ENCODE measurements at places on chromosomes 2 and 18.

DNA sequence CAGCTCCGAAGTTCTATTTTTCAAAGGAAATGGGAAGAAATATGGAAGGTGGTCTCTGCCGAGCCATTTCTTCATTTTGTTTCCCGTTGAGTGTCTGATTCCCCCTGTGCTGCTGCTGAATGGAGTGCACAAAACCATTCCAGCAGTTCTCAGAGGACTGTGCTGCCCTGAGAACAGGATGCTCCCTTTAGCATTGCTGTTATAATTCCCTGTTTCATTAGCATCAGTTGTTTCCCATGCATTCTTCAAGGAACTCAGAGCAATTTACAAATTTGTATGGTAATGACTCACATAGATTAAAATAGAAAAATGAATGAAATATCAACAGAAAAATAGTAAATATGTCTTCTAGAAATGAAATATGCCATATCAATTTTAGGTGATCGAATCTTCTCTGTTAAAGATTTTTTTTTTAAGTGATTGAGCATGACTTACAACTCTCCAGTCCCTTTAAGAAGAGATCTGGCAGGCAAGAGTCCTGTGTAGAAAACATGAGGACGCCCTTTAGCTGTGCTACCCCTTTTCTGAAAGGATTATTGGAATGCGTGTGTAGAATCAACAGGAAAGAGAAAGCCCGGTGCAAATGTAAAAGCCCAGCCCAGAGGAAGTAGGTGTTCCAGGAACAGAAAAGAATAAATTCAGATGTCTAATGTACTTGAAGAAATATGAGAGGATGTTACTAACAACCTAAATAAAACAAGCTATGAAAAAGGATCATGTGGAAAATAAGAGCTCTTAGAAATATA lies 118.5 kb downstream of the ATP9B start:
- no peak for DNase-seq

DNA sequence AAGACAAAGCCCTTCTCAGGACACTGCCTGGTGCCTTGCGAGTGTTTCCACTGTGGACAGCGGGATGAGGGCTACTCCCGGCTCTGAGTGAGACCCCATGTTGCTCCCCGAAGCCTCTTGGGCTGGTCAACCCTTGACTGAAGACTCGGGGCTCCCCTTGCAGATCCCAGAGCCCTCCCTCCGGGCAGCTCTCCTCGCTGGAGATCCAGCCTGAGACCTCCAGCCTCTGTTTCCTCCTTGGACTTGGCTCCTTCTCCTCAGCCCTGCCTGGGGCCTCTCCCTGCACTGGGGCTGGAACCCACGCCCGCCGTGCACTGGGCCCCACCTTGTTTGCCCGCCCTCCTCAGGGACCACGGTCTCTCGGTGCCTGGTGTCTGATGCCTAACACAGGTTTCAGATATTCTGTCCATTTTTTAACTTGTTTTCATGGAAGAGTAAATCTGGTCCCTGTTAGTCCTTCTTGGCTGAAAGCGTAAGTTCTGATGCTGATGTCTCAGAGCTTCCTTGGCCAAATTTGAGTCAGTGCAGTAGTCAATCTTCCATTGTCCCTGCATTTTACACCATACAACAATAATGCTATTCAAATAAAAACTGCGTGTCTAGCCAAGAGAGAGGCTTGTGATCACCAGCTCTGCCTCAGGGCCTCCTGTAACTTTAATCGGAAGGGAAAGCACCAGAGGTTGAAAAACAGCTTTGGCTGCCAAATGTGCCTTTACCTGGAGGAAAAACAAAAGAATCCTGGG lies 139.3 kb upstream of the CTDP1 start:
- no peak for DNase-seq

- DNase-seq: no peak
Measured at GRCh38 chr2:145314119-145314633, 794.3 kb upstream of the ZEB2 start.

DNA sequence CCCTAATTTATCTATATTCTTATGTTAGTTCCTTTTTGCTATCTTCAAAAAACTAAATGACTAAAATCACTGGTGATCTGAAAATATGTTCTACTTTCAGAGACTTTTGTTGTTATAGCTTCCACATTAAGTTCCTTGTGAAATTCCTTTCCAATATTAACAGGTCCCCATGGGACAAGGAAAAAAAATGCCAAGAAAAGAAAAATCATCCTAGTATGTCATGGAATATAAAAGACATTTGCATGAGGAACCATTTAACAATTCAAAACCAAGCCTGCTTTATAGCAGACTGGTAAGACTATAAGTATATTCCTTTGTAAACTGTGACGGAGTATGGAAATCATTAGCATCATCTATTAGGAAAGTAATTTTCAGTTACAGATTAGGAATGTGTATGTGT lies 48.1 kb downstream of the COBLL1 start:
- DNase-seq: no peak

DNA sequence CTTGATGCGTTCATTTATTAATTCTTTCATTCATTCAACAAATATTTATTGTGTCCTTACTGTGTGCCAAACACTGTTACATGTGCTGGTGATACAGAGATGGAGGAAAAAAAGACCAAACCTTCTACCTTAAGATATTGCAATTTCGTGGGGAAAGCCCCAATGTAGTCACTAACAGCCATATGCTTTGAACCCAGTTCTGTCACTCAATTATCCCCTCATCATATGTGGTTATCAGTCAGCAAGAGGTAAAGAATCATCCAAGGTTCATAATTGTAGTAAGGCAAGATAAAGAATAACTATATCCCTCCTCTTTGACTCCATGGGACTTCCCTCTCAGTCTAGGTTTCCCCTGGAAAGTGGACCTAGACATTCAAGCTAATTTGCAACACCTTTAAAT lies 1185.6 kb upstream of the CELF4 start:
- DNase-seq: no peak

GRCh38 chr2:172926785-172927640 lies 148.6 kb upstream of the MAP3K20 start:
- no peak for DNase-seq

DNA sequence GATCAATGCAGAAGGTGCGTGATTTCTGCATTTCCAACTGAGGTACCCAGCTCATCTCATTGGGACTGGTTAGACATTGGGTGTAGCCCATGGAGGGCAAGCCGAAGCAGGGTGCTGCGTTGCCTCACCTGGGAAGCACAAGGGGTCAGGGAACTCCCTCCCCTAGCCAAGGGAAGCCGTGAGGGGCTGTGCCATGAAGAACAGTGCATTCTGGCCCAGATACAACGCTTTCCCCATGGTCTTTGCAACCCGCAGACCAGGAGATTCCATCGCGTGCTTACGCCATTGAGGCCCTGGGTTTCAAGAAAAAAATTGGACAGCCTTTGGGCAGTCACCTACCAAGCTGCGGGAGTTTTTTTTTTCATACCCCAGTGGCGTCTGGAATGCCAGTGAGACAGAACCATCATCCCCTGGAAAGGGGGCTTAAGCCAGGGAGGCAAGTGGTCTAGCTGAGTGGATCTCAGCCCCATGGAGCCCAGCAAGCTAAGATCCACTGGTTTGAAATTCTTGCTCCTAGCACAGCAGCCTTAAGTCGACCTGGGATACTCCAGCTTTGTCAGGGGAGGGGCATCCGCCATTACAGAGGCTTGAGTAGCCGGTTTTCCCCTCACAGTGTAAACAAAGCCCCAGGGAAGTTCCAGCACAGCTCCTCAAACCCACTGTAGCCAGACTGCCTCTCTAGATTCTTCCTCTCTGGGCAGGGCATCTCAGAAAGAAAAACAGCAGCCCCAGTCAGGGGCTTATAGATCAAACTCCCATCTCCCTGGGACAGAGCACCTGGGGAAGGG lies 21.7 kb downstream of the TFPI start:
- no peak for DNase-seq

DNA sequence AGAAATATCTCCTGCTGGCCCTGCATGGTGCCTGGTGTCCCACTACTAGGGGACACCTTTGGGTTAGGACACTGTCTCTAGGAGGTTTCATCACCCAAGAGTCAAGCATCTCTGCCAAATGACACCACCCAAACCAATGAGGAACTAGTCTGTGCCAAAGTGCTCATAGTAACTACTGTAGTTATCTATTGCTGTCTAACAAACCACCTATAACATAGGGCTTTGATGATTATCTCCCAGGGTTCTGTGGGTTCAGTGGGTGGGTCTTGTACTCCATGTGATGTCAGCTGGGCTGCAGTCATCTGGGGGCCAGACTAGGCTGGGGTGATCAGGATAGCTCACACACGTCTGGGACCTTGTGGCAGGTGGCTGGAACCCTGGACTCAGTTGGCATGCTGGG lies 59.8 kb downstream of the EPAS1 start:
- DNase-seq: no peak

DNA sequence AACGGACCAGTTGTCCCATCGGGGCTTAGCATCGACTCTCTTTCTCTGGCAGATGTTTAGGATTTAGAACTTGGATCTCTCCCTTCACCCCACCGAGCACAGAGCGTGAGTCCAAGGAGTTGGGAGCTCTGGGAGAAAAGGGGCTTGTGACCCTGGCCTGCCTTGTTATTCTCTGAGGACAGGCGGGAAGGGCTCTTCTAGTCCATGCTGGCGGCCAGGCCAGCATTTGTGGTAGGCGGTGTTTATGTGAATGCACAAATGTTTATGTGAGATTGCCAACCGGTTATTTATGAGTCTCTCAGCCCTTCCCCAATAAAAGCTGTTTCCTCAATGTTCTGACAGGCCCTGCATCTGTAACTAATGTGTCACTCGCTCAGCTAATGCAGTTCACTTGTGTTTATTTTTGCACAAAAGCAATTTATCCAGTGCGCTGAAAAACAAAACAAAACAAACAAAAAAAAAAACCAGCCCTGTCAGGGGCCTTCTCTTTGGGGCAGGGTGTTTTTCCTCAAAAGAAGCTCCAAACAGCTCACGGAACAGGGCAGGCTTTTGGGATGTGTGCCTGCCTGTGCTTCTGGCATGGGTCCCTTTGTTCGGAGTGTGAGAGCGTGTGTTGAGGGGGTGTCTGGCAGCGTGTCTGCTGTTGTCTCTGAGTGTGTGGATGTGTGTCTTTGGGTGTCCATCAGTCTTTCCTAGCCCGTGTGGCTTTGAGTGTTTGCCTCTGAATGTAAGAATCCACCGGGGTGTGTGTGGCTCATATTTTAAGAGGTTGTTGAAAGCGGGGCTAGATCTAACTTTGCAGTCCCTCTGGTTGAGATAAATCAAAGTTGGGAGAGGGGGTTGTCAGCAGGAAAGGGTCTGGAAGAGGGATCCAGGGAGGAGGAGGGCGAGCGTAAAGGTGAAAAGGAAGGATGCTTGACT lies 52.8 kb upstream of the HAAO start:
- peak; percentile 73 for DNase-seq

DNA sequence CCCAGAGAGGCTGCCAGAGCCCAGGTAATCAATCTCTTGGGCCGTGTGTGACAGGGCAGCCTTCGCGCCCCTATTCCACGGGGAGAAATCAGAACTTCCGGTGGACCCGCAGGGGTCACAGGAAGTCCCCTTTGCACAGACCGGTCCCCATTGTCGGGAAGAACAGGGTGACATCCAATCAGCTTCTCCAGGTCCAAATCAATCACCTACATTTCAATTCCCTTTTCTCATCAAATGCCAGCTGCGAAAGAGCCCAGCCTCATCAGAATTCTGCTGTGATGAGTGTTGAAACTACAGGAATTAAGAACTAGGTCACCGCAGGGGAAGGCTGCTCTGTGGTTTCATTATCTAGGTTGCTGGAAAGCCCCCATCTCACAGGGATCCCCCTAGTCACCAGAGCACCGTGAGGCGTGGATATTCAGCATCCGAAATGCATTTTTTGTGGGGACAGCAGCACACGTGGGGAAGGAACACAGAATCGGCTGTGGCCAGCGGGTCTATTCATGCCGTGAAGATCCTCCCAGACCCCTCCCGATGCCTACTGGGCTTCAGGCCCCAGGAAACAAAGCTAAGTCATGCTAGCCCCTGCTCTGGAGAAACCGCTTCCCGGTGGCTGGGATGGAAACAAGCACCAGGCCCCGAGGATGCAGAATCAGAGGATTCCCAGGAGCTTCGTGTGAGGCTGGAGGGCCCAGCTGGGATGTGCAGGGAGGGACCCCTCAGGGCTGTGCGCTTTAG lies 193.7 kb upstream of the ID2 start:
- DNase-seq: no peak
